ENCODE measurements at places on chromosomes 13 and 19. TPM values are rescaled to one million over a fixed set of nuclear protein-coding genes. Genes with fewer than 3 reads are reported as not detected.

TEX29 gene
- total RNA-seq, result 0.37 TPM

CEACAM16 gene
- not detected for total RNA-seq

ZNF600 gene
- 13.2 TPM for total RNA-seq

DKKL1 gene
- total RNA-seq, result 2.4 TPM

SIGLEC12 gene
- not detected for total RNA-seq

TUBA3C gene
- total RNA-seq, result not detected
